Stimulated activated CD8-positive, alpha-beta memory T cell treated with anti-CD3 and anti-CD28 coated beads, Interleukin-4, amount 100 ng/mL, for 1 hour (primary cell): ENCODE measurements at places on chromosomes 13 and 19.

DNA sequence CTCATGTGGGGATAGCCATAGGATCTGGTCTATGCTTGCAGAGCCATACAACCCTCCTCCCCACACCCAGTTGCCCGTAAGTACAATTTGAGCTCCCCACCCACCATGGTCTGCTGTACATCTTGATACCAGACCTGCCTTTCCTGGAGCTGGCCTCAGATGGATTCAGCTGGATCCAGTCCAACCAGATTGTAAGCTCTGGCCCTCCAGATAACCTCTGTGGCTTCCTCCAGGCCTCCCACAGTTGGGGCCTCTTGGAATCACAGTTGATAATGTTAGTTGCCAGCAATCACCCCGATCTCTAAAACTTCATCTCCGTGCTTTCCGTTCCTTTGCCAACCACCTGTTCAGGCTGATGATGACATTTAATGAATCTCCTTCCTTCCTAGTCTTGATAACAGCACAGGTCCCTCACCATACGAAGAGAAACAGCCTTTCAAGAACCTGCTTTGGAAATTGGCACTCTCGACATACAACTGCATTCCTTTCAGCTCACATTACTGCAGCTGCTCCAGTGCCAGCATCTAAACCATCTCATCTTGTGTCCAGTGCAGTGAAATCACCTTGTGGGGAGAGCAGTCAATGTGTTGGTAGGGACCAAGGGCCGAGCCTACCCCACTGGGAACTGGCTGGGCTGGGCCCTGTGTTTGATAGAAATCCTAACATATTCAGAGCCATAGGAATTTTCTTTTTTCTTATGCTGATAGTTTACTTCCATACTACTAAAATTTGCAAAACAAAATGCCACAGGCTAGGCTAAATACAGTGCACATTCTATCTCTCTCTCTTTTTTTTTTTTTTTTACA is 15.1 kb upstream of the FOXO1 start:
- DNase-seq, result no peak

GRCh38 chr19:16259385-16260159 is 61.9 kb downstream of the AP1M1 start:
- DNase-seq, result no peak

DNA sequence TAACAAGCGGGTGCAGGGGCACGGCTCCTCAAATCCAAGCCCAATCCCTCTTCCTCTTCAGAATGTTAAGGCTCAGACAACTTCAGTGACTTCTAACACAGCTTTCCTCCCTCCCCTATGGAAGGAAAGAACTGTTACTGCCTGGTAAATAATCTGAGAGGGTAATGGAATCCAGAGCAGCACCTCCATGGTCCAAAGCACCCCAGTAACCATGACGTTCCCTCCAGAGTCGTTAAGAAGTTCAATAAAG is 969 bp downstream of the AKT2 start:
- no peak for DNase-seq

GRCh38 chr19:50562996-50563395 is 5.2 kb downstream of the LRRC4B start:
- no peak for DNase-seq

GRCh38 chr19:31349160-31349881 is at the start of gene TSHZ3:
TSS of gene TSHZ3 (minus strand) at chr19:31349436. CDS start at chr19:31349219, 217 bp downstream.
- DNase-seq, result no peak

DNA sequence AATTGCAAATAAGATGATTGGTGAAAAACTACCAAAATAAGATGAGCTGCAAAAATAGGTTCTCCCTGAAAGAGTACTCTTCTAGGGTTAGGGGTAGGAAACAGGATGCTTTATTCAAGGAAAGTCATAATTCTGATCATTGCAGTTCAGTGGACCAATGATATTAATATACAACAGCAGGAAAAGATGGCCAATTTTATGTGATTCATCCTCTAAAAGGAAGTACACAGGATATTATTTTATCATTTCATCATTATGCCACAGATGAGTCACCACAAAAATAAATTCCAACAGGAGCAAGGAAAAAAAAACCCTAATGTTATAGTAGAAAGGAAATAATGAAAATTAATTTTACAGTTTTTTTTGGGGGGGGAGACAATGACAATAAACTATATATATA is 205.0 kb downstream of the NALCN start:
- DNase-seq, result no peak

- no peak for DNase-seq
These were observed 204.3 kb upstream of the IPO5 start for GRCh38 chr13:97749174-97749573.

DNA sequence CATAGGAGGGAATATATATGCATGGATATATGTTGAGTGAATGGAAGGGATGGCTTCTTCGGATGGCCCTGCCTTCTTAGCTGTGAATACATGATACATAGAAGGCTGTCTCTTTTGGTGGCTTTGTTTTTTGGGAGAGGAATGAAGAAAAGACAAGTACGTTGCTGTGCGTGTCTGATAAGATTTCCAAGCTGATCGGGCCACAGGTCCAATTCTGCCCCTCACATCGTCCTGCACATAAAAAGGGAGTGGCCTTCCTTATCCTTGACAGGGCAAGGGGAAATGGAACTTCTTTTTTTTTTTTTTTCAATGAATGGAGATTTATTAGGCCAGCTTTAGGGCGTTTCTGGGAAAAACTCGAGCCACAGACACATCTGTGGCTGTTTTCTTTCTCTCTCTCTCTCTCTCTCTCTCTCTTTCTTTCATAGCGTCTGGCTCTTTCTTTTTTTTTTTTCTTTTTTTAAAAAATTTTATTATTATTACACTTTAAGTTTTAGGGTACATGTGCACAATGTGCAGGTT is 103.8 kb upstream of the SPATA13 start:
- DNase-seq, result no peak
